ENCODE measurements at places on chromosomes 5 and 9. TPM values are rescaled to one million over a fixed set of nuclear protein-coding genes. Genes with fewer than 3 reads are reported as not detected.

- DNase-seq = peak; percentile 49
Observed at GRCh38 chr5:154444556-154445421, 1.0 kb upstream of the SAP30L start.

GRCh38 chr5:2761921-2762488, 10.5 kb upstream of the IRX2 start:
- no peak for DNase-seq

DNA sequence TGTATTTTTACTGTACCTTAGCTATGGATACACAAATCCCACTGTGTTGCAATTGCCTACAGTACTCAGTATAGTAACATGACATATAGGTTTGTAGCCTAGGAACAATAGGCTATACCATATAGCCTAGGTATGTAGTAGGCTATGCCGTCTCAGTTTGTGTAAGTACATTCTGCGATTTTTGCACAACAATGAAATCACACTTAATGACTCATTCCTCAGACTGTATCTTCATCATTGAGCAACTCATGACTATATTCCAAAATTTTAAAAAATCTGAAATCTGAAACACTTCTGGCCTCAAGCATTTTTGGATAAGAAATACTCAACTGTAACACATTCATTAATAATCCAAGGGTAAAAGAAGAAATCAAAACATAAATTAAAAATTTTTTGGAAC, 666.8 kb upstream of the GRAMD2B start:
- DNase-seq = no peak

DNA sequence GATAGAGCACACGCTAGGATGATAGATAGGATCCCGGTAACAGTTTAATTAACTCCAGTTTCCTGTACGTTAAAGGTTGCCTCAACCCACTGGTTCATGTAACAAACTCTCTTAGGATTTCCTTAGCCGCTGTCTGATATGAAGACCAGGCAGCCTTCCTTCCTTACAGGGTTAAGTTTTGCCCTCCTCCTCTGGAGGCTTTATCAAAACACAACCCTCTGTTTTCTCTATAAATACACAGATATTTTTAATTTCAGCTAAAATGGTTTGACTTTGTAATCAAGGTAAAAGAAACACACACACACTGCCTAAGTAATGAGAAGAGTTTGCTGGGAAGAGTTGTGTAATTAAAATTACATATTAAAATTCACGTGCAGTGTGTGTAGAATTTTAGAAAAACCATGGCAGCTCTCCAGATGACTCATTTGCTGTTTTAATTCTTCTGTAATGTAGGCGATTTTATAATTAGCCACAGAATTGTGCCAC, 369.8 kb downstream of the CSNK1G3 start:
- no peak for DNase-seq

TRIM32 gene
- total RNA-seq = 23.7 TPM

SHB gene
- total RNA-seq = 29.8 TPM

All from Peyer's patch (tissue), 4 donors.